ENCODE measurements at places on chromosomes 2 and 18.

GRCh38 chr18:68152770-68153169 is 562.1 kb downstream of the TMX3 start:
- no peak for DNase-seq

DNA sequence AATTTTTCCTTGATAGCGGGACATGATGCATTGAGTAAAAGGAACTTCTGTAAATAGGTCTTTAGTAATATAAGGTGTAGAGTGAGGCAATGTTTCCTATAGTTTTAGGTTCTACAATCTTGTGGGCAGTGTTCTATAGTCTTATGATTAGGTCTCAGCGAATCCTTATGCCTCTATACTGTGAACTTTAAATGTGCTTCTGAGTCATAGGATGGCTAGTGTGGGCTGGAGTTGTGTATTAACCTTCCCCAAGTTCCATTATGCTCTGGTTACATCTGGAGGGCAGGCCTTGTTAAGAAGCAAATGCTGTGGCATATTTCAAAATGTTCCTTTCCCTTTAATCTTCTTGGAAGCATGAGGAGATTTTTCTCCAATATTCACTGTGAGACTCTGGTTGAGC is 73.5 kb downstream of the ROCK2 start:
- DNase-seq = no peak

- DNase-seq = no peak
These were observed 3.3 kb downstream of the PPP1R7 start for GRCh38 chr2:241153616-241154015.

DNA sequence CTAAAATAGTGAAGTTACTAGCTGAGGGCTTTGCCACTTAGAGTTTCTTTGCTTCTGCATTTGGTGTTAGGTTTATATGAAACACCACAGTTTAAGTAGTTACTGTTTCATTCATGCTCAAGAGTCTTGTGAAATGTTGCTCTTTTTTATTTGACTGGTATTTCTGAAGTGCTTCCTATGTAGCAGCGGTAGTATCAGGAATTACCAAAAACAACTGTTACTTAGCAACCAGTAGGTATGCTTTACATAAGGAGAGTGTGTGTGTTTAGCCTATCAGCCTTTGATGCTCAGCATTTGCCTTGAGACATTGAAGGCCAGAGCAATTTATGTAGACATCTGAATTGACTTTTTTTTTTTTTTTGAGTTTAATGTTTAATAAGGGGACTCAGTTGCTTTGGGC is 3.6 kb downstream of the DIS3L2 start:
- no peak for DNase-seq

- no peak for DNase-seq
These were observed 90.2 kb upstream of the SCG2 start for GRCh38 chr2:223692191-223692947.
